Endothelial cell of umbilical vein (primary cell): ENCODE measurements at places on chromosomes 1 and 21. TPM values are rescaled to one million over a fixed set of nuclear protein-coding genes. Genes with fewer than 3 reads are reported as not detected.
A peak's percentile ranks its signal among the peaks of the same experiment; 100 is the strongest.

GRCh38 chr1:191490303-191490702 is 668.0 kb upstream of the RGS18 start:
- DNase-seq, result no peak

- no peak for DNase-seq
Observed at GRCh38 chr1:55886856-55887712, 671.9 kb upstream of the USP24 start.

Gene SZRD1
- 162 and 168 TPM in 2 replicates for polyA plus RNA-seq

Gene BEND5
- not detected in 2 replicates for polyA plus RNA-seq

DNA sequence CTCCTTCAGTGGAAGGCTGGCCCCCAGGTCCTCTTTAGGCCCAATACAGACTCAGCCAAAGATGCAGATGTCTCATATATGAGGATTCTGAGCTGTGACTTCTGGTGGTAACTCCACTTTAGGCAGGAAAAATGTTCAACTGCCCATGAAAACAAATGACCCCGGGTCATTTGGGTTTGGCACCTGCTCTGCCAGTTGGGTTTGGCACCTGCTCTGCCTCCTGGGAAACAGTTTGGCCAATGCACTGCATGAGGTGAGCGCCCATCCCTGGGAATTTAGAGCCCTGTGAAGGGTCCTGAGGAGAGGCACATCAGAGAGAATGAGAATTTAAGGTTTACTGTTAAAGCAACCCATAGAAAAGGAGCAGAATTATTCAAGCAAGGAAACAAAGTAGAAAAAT is 45.3 kb downstream of the B3GALT5 start:
- no peak for DNase-seq

DNA sequence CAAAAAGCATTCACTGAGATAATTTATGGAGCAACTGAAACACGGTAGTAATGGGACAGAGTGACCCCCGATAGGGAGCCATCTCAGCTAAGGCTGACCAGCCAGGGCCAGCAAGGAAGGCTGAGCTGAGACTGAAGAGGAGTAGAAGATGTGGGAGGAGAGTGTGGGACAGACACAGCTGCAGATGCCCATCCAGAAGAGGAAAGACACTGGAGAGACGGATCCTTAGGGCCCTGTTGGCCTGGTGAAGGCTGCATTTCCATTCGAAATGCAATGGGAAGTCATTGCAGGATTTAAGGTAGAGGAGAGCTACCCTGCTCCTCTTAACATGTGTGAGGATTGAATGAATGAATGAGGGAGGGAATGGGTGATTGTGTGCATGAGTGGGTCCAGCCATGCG is 44.0 kb upstream of the LRP8 start:
- no peak for DNase-seq

DNA sequence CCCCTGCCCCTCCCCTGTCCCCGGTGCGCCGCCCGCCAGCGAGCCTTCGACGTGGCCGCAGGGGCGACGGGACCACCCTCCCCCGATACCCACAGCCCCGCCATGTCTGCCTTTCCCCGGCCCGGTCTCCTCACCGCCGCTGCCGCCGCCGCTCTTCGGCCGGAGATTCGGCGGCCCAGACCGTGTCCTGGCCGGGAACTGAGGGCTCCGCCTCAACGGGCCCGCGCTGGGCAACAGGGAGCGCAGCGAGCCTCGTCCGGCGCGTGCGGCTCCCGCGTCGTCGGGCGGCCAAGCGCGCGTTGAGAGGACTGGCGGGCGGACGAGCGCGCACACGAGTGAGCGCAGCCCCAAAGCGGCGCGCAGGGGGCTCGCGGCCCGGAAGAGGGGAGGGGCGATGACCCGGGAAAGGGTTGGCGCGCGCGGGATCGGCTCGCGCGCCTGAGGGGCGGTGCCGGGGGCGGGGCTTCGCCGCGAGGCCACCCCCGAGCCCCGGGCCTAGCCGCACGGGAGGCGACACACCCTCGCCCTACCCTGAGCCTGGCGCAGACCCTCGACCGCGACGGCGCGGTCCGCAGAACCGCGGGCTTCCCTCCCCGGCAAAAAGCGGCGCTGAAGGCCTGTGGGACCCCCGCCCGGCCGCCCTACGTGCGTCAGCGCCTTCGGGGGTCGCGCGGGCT is at the start of gene BTG3:
TSS of gene BTG3 (minus strand) at position 337 of the 677 bp plus-strand sequence. CDS start 3,757 bp downstream, outside the sequence.
- peak; percentile 67 for DNase-seq

Gene DENND2C
- 0.12 and 0.14 TPM in 2 replicates for polyA plus RNA-seq

Gene TEX38
- not detected in 2 replicates for polyA plus RNA-seq

GRCh38 chr1:170020859-170021258 is 53.6 kb downstream of the KIFAP3 start:
- no peak for DNase-seq

- no peak for DNase-seq
Observed at GRCh38 chr1:4512636-4513035, 141.8 kb upstream of the AJAP1 start.

Gene THEM5
- not detected in 2 replicates for polyA plus RNA-seq

DNA sequence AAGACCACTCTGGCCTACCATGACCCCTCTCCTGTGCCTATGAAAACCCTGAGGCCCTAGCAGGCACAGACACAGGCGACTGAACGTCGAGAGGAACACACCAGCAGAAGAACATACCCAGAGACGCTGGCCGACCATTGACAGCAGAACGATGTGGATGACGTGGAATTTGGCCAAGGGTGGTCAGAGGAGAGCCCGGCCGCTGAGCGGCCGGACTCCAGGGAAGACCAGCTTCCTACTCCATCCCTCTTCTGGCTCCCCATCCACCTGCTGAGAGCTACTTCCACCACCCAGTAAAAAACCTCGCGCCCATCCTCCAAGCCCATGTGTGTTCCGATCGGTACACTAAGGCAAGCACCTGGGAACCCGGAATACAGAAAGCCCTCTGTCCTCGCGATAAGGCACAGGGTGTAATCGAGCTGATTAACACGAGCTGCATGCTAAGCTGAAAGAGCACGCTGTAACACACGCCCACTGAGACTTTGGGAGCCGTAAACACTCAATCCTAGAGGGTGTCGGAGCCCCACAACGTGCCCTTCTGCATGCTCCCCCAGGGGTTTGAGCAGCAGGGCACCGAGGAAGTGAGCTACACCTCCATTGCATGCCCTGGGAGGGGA is 150.3 kb downstream of the CENPF start:
- peak; percentile 31 for DNase-seq

DNA sequence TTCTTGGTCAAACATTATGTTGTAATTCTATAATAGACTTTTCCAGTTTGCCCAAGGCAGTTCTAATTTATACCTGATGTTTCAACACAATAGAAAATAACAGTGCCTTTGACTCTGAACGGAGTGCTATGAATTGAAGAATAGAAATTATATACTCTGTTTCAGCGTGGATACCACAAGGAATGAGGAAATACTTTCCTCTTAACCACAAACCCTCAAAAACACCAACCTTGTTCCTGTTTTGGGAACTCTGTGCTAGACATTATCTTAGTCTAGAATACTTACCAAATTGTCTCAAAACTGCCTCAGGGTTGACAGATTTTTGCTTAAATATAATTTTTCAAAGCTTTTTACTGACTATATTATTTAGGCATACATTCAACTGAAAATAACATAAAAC is 1629.3 kb downstream of the MRPL39 start:
- DNase-seq, result no peak

Gene TESK2
- 2.3 and 2.6 TPM in 2 replicates for polyA plus RNA-seq

Gene DCST2
- polyA plus RNA-seq, result 0.29 and 0.73 TPM in 2 replicates

DNA sequence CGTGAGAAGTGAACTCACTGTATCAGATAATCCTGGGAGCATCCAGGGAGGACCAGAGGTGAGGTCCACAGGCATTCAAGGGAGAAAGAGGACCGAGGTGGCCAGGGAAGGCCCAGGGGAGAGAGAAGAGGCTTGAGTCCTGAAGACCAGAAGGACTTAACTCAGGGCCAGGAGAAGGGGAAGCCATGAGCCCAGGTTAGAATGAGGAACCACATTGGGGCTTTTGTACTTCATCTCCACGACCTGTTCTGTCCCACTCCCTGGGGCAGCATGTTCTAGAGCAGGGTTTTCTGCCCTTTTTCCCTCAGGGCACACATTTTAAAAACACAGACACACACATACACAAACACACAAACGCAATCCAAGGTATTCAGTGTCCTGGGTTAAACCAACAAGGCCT is 8.4 kb downstream of the LGR6 start:
- DNase-seq, result no peak

DNA sequence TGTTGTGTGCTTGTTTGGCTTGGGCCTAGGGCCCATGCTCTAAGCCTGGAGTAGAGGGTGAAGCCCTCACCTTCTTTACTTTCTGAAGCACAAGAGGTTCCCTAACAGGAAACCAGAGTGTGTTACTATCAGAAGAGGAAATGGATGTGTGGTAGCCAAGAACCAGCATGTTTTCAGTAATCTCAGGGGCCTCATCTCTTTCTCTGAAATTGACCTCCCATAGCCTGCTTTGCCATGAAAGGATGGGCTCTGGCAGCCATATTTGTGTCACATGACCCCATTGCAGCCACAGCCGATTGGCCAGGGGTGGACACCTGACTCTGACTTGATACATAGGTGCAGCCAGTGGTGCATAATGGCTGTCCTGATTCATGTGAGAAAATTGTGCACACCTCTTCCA is 18.6 kb downstream of the A3GALT2 start:
- DNase-seq, result no peak

Gene SH3BP5L
- 22.9 and 24.7 TPM in 2 replicates for polyA plus RNA-seq

- DNase-seq, result no peak
Observed at GRCh38 chr1:77954521-77954920, 24.4 kb downstream of the FUBP1 start.

- DNase-seq, result no peak
Observed at GRCh38 chr1:242788771-242789170, 264.3 kb upstream of the PLD5 start.

- DNase-seq, result no peak
Observed at GRCh38 chr1:85202092-85202863, 1.5 kb upstream of the SYDE2 start.
